Effector CD4-positive, alpha-beta T cell (primary cell): ENCODE measurements at places on chromosomes 2 and 18.

DNA sequence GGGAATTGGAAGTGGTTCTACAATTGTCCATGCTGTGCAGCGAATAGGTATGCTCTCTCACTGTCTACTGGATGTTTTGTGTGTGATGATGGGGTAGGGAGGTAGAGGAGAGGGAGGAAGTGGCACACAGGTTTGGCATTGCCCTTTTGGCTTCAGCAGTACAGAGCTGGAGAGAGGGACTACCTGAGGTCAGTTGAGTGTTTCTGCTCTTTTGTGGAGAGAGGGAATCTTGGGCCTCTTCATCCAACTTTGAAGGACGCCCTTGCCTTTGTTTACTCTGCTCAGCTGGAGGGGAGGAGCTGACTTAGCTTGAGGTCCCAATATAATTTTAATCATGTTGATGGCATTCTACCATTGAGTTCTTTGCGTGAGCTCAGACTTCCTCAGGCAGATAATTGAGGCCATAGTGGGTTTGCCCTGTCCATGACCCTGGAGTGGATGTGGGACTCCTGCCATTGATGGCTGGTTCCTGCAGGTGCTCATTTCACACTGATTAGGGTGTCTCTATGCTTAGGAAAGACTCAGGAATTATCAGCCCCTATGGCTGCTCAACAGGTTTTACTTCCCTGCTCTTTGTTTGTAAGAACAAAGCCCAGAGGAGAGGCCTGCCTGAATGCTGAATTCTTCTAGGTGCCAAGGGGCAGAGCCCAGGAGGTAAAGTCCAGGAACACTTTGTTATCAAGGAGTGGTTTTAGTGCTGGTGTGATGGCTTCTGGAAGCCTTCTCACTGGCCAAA, 7.2 kb downstream of the RPIA start:
- DNase-seq = no peak

DNA sequence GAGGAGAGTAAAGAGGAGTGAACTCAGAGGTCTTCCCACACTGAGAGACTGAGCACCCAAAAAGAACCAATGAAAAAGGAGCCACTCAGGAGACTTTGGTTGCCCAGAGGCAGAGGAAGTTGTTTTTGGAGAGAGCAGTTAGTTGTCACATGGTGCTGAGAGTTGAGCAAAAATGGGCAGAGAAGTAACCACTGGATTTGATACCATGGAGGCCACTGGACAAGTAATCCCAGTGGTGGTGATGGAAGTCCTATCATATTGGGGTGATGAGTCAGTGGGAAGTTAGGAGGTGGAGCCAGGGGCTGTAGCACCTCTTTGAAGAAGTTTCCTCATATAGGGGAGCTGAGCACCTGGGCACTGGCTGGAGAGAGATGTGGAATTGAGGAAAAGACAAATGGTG, 235.8 kb downstream of the TPGS2 start:
- DNase-seq = no peak

DNA sequence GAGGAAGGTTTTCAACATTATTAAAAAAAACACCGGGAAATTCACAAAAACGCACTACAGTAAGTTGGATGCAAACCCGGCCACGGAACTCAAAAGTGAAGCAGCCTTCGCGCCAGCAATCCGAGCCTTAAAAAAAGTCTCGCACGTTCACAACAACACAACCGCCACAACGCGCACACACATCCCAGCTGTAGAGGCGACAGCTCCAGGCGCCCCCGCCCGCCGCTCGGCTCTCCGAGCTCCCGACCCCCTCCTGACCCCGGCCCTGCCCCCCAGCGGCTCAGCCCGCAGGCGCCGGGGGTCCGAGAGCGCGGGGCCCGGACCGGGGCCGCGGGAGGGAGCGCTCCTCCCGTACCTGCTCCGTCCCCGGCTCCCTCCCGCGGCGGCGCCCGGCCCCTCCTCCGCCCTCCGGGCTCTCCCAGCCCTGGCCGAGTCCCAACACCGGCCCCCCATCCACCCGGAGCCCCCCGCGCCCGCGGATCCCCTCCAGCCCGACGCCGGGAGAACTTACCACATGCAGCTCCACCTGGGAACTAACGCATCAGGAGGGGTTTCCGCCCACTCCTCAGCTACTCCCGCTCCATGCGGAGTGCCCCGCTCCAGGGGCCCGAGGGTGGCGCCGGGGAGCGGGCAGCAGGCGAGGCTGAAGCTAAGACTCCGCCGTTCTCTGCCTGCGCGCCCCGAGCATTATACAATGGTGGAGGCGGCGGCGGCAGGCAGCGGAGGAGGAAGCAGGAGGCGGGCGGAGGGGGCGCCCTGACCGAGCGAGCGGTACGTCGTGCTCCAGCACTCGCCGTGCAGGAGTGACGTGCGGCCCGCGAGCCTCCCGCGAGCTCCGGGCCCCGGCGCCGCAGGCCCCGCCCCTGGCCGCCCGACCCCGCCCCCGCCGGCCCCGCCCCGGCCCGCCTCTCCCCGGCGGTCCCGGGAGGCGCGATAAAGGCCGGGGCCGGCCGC, at the start of gene SERTAD2:
Gene SERTAD2 (minus strand): TSS at position 805 of the 954 bp plus-strand sequence. CDS start 17,042 bp downstream, outside the sequence.
- DNase-seq = peak; percentile 85

- peak; percentile 11 for DNase-seq
Observed at GRCh38 chr2:202377207-202377761, 1.2 kb downstream of the BMPR2 start.

GRCh38 chr2:39436592-39437521, at the start of gene MAP4K3:
Gene MAP4K3 (minus strand): TSS chr2:39437285. CDS start chr2:39436987, 298 bp downstream.
- DNase-seq = peak; percentile 54

DNA sequence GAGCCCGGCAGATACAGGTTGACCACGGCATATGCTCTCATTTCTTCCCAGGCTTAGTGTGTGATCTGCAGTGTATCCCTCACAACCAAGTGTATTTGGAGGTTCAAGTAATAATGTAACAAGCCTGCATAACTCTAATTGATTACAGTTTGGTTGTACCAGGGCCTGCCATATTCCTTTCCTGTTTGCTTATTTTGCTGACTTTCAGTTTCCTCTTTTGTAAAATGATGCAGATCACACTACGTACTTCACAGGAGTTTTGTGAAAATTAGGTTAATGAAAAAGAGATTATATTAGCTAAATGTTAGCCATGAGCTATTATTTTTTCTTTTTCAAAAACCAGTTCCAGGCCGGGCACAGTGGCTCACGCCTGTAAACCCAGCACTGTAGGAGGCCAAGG, 25.8 kb downstream of the SLC3A1 start:
- no peak for DNase-seq

GRCh38 chr2:4047961-4048891, 344.9 kb downstream of the DCDC2C start:
- DNase-seq = no peak

- DNase-seq = no peak
Observed at GRCh38 chr2:54409752-54410151, 46.4 kb upstream of the SPTBN1 start.

- no peak for DNase-seq
Observed at GRCh38 chr2:22822835-22823234, 562.1 kb upstream of the KLHL29 start.

DNA sequence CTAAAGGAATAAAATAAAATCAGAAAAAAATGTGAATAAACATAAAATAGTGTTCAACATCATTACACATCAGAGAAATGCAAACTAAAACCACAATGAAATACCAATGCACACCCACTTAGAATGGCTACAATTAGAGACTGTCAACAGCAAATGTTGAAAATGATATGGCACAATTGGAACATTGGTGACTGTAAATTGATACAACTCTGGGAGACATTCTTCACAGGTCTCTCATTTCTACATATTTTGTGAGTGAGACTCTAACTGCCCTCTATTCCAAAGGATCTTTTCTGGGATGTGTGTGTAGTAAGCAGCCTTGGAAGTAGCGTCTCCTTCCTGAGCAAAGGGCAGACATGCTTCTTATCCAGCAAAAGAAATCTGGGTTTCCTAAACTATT, 323.0 kb downstream of the FBXO15 start:
- no peak for DNase-seq

- no peak for DNase-seq
Observed at GRCh38 chr18:61308004-61308403, 25.2 kb upstream of the CDH20 start.

GRCh38 chr18:33579349-33580215, 1.6 kb downstream of the ASXL3 start:
- DNase-seq = no peak

GRCh38 chr2:1833046-1833445, 88.7 kb upstream of the PXDN start:
- DNase-seq = no peak

- DNase-seq = no peak
Observed at GRCh38 chr2:101766871-101767739, 69.6 kb downstream of the MAP4K4 start.
